Activated naive CD8-positive, alpha-beta T cell treated with anti-CD3 and anti-CD28 coated beads for 36 hours (primary cell): ENCODE measurements at places on chromosomes 6 and 20. TPM values are rescaled to one million over a fixed set of nuclear protein-coding genes. Genes with fewer than 3 reads are reported as not detected.
A peak's percentile ranks its signal among the peaks of the same experiment; 100 is the strongest.

DNA sequence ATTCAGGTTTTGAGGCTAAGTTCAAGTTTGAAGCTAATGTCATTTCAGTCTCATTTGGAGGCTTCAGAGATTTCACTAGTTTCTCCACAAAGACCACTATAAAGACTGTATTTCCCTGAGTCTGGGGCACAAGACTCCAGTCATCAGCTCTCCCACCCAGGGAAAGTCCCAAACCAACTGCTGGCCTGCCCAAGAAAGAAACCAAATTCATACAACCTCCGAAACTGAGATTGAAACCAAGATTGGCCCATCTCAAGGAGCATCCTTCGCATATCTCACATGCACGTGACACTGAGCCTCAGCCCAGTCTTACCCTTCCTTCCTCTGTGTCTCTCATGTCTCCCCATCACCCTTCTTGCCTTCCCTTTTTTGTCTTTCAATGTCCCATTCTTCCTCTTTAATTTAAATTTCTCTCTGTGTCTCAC, 3.5 kb upstream of the LTA start:
- peak; percentile 81 for DNase-seq

DNA sequence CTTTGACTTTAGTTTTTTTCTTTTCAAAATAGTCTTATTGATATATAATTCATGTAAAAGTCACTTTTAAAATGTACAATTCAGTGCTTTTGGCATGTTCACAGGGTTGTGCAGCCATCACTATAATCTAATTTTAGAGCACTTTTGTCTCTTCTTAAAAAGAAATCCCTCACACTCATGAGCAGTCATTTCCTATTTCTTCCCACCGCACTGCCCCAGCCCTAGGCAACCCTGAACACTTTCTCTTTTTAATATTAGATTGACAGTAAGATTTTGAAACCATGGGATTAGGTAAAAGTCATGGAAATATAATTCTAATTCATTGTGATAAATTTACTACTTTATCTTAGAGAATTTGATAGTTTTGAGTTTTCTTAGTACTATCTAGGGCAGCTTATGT, 309.4 kb downstream of the UTRN start:
- no peak for DNase-seq

- DNase-seq, result no peak
Measured at GRCh38 chr6:1689141-1689540, 79.4 kb downstream of the FOXC1 start.

- no peak for DNase-seq
Measured at GRCh38 chr20:42024653-42025052, 406.5 kb upstream of the CHD6 start.

The BNIP5 gene
- total RNA-seq, result not detected

The GPLD1 gene
- 1.1 TPM for total RNA-seq

The RRAGD gene
- 14.8 TPM for total RNA-seq
